Activated T-helper 1 cell treated with Interleukin-2 at 50 U/mL for 16 hours (primary cell): ENCODE measurements at places on chromosomes 11 and 22.
A peak's percentile ranks its signal among the peaks of the same experiment; 100 is the strongest.

GRCh38 chr22:47452184-47452583 lies 689.7 kb downstream of the TBC1D22A start:
- DNase-seq, result no peak

DNA sequence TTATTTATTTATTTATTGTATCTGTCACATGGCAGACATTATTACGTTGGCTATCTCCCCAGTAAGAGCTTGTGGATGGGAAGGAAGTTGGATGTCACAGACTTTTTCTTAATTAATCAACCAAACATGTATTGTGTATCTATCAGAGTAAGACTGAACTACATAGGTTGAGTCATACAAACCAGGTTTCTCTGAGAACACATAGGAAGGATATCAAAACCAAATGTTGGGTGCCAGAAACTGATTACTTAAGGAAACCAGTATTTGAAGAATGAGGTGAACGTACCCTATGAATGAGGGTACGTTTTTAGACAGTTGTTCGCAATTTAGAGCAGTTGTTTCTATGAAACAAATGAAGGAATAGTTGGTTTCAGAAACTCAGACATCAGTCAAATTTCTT lies 136.4 kb downstream of the SLC17A6 start:
- DNase-seq, result no peak

GRCh38 chr11:113317339-113317738 lies 3.0 kb downstream of the TTC12 start:
- DNase-seq, result no peak

DNA sequence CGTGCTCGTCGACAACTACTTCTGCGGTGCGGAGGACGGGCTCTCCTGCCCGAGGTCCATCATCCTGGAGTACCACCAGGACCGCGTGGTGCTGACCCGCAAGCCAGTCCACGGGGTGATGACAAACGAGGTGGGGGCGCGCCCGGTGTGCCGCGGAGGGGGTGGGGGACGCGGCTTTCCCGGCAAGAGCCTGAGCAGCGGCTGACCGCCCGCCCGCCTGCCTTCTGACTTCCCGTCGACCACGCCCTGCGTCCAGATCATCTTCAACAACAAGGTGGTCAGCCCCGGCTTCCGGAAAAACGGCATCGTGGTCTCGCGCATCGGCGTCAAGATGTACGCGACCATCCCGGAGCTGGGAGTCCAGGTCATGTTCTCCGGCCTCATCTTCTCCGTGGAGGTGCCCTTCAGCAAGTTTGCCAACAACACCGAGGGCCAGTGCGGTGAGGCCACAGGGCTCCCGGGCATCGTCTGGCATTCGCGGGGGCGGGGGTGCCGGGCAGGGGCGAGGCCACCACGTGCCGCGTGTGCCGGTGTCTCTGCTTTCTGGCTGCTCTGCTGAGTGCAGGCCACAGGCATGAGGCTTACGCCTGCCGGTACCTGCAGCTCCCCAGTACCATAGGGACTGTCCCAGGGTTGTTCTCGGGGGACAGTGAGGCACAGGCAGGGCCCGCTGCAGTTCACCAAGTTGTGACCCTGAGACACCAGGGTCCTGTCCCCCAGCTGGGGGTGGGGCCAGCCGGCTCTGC lies 28.5 kb upstream of the MUC5B start:
- DNase-seq, result no peak

DNA sequence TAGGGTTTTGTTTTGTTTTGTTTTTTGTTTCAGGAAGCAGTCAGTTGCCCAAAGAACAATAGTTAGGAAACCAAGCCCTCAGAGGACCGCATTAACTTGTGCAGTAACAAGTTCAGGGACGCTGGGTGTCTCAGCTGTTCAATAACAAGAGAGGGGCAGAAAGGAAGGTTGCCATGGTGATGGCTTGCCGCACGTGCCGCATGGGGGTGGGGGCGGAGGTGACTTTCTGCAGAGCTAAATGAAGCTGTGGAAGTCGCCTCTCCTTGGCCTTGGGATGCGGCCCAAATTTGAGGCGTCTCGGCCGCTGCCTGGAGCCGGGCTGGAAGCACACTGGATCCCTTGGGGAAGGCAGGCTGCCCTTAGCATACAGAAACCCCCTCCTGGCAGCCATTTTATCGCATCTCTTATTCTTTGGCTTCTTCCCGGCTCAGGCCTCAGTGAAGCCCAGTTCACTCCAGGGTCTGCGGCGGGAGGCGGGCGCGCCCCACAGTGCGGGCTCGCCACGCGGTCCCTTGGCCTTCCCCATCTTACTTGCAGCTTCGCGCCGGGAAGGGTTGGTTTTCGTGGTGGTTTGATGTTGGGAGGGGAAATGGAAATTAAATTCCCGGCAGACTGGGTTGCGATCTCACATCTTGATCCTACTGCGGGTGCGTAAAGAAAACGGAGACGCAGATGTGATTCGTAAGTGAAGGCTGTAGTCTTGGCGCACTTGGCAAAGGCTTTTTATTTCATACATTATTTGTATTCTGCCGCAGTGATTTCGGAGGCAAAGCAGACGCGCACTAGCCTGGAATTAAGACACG lies 94.3 kb downstream of the SLC17A6 start:
- DNase-seq, result no peak

DNA sequence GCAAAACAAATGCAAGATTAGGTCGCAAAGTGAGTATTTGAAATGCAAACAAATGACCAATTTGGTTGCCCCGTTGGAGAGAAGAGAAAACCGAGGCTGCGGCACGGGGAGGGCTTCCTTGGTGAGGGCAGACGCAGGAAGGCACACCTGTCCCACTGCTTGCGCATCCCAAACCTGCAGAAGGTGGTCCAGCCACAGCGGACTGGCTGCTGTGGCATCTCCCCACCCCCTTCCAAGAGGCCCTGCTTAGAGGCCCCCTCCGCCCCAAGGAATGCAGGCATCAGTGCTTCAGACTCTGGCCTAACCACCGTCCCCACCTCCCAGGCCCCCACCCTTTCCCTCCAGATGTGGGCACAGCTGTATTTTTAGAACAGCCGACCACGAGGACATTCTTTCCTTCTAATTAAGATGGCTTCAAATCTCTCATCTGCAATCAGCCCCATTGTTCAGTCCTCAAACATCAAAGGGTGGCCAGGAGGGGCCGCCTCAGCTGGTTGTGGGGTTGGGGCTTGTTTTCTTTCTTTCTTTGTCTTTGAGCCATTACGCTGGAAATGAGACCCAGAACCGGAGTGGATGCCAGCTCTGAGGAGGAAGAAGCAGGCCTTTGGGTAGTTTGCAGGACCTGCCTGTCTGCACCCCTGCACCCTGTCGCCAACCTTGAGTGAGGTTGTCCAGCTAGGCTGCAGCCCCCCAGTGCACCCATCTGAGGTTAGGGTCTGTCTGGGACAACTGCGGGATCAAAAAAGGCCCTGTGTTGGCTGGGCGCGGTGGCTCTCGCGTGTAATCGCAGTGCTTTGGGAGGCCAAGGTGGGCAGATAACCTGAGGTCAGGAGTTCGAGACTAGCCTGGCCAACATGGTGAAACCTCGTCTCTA lies 9.4 kb upstream of the DERL3 start:
- DNase-seq, result no peak

- peak; percentile 46 for DNase-seq
These were observed 25.6 kb downstream of the YWHAH start for GRCh38 chr22:31969789-31970489.

GRCh38 chr11:2189938-2190656 lies 18.5 kb upstream of the TH start:
- no peak for DNase-seq

GRCh38 chr11:13927481-13927880 lies 35.0 kb upstream of the SPON1 start:
- DNase-seq, result no peak

GRCh38 chr11:88535916-88536547 lies 198.5 kb upstream of the CTSC start:
- DNase-seq, result no peak

DNA sequence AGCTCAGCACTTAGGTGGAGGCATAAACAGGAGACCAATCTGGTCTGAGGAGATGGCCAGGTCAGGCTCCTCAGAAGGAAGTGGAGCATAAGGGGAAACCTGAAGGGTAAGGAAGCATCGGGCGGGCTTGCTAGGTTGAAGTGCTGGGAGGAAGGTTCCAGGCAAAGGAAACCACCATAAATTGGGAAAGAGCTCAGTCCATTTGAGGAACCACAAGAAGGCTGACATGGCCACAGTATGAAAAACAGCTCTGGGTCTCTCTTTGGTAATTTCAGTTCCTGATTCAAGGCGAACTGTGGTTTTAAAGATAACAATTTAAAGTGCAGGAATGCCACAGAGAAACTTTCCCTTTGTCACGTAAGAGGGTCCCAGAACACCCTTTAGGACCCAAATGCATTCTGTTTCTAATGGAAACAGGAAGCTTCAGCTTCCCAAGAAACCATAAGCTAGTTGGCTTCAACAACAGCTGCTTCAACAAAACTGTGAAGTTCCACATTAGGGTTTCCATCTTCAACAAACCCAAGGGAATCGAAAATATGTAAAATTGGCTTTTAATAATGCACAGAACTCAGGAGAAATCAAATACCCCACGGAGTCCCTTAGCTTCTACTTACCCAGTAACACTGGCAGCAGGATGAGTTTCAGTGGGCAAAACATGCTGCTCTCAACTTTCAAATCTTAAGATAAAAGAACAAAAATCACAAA lies 10.4 kb downstream of the JAML start:
- DNase-seq, result no peak

GRCh38 chr11:37105427-37105826 lies 507.4 kb upstream of the RAG2 start:
- DNase-seq, result no peak

GRCh38 chr11:34552270-34552669 lies 38.7 kb upstream of the ELF5 start:
- no peak for DNase-seq

DNA sequence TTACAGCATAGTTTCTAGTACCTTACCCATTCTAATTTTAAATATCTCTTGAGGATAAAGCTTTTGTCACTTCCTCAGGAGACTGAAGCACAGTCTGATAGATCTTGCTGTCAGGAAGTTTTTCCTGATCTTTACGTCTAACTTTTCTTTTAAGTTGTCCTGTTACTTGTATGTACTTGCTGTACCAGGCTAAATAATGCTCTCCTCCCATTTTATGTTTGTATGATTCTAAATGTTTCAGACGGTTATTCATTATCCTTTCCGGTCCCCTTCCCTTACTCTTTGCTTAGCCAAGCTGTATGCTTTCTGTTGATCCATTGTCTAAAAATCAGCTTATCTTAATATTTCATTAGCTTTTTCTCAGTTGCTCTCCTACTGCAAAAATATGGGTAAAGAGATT lies 6.0 kb downstream of the ARHGEF12 start:
- DNase-seq, result no peak

DNA sequence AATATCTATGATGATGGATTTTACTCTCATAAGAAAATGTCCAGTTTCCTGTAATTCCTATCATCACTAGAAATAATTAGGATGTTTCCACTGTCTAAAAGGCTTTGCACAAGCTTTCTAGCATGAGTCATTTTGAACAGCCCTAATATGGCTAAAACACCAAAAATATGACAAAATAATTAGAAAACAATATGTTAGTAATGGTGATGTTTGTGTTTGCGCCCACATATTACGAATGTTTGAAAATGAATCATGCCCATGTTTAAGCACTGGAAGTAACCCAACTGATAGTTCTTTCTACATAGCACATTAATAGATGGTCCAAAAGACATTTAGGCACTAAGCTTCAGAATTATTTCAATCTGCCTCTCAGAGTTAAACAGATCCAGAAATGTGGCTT lies 96.0 kb downstream of the TRPC6 start:
- DNase-seq, result no peak

GRCh38 chr22:28419919-28420318 lies 259.7 kb downstream of the TTC28 start:
- DNase-seq, result no peak

DNA sequence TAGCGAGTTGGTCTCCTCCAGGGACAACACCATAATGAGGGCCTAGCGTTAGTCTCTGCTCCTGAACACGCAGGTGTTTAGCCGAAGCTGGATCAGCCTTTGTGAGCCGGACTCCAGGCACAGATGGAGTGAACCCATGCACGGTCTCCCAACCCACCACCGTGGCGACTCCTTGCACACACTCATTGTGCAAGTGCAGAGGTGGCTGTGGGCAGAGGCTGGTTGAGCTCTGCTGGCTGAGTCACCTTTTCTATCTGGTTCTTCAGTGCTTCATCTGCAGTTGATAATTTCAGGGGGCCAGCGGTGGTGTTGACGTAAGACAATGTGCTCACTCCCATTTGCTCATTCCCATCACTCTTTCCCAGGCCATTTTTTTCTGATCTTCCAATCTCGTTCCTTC lies 72.1 kb upstream of the SLC22A12 start:
- DNase-seq, result no peak

- DNase-seq, result no peak
These were observed 82.5 kb upstream of the SORL1-AS1 start for GRCh38 chr11:121535129-121535796.

GRCh38 chr11:113596658-113597057 lies 109.5 kb downstream of the TMPRSS5 start:
- DNase-seq, result no peak

DNA sequence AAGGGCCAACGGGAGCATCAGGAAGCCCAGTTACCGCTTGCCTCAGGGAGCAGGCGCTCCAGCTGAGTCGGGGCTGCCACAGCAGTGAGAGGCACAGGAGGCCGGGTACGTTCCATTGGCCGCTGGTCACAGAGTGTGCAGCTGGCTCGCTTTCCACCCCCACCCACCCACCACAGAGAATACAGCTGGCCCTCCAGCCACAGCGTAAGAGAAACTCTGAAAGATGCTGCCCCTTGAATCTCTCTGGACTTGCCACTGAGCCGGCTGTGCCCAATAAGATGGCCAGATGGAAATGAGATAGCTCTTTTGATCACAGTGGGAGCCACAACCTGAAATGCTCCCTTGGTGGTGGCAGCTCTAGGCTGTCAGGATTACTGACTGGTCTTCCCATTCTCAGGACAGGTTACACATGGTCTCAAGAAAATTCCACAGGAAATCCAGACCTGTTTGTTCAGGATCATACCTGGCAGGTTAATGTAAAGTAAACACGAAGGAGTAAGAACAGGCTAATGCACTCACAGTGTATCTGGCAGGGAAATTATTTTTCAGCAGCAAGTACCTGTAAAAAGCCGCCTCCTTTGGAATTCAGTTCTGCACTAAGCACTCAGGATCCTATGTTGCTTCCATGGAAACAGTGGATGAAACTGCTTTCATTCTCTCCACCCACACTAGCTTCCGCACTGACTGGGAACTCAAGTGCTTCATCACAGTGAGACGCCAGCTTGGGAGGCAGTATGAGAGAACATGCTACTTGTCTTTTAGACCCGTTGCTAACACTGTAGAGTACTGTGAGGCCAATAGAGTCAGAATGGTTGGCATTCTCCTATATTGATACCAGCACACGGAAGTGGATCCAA lies 16.5 kb downstream of the SIAE start:
- DNase-seq, result no peak

GRCh38 chr11:66015936-66016792 lies 4.4 kb downstream of the CST6 start:
- DNase-seq, result no peak

DNA sequence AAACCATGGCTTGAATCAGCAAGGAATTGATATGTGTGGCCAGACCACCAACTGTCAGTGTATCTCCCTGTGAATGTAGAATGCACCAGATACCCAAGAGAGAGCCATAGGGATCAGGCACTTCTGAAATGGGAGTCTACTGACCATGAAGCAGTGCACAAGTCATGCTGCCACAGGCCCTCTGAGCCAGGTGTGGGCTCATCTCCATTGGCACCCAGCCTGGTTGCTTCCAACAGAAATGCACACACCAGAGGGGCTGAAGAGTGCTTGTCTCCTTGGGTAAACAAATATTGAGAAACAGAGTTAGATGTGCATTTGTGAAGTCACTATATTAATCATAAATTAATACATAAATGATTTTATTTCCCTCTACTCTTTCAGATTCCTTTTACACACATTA lies 28.4 kb upstream of the PANX1 start:
- DNase-seq, result no peak
